Right ventricle myocardium inferior (tissue), 1 donor: ENCODE measurements at places on chromosomes 4 and X. TPM values are rescaled to one million over a fixed set of nuclear protein-coding genes. Genes with fewer than 3 reads are reported as not detected.

DNA sequence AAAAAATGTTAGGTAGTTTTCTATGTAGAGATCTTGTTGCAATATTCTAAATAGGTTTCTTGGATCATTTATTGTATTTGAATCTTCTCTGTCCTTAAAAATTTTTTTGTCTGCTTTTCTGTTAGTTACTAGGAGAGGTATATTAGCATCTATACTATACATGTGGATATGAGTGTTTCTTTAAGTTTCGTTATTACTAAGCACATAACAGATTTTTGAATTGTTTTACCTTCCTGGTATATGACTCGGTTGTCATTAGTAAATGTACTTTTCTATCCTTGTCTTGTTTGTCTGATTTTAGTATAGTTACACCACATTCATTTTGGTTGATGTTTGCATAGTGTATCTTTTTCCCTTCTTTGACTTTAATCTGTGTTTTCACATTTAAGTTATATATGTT lies 20.2 kb downstream of the PYURF start:
- DNase-seq: no peak

DNA sequence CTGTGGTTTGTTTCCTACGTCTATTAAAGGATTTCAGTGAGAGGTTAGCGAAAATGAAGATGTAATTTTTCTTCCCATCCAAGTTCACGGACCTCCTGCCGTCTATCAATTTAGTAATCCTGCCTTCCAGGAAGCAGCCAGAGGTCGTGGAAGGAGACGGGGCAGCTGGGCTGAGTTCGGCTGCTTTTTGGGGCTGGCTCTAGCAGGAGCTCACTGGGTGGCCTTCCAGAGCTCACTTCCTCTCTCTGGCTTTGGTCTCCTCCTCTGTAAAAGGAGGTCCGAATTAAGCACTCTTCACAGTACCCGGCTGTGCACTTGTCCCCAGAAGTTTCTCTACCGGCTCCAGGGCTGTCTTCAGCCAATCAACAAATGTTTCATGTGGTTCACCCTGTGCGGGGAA lies 295.4 kb downstream of the BCOR start:
- DNase-seq: no peak

DNA sequence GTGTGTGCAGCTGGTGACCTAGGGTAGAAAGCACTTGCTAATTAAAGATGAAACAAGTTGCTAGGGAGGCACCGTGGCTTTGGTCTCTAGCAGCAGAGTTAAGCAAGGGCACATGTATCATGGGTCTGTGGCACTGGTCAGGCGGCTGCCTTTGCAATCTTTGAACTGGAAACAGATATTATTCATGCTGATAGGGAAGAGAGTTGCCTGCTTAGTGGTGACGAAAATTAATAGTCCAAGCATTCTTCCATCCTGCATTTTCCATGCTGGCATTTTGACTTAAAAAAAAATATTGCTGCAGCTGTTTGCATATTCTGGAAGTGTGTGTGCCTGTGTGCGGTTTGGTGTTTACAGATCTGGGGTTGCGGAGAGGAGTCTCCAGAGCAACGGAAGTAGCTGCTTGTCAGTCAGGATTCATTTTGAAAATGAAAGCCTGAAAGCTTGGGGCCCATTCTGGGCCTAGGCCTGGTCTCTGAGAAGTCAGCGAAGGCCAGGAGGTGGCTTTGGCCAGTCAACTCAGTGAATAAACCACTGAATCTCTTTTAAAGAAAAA lies 2.3 kb upstream of the SOWAHD start:
- no peak for DNase-seq

- no peak for DNase-seq
Observed at GRCh38 chr4:140070973-140071372, 83.0 kb downstream of the MAML3 start.

DNA sequence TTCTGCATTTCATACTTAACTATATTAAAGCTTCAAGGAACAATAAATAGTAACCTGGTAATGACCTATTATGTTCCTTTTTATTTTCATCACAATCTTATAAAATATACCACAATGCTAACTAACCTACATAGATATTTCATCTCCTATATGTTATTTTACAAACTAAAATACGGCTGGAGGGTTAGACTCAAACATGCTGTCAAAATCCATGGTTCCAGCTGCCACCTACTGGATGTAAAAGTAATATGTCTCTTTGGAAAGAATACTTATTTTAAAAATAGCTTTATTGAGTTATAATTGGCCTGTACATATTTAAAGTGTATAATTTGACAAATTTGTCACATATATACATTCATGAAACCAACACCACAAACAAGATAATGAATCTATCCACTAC lies 15.0 kb downstream of the RGN start:
- no peak for DNase-seq

GRCh38 chr4:10197952-10198351 lies 81.4 kb upstream of the WDR1 start:
- DNase-seq: no peak

Gene ARHGAP10
- 71.8 TPM for total RNA-seq
